SIG-M5 (cell line): ENCODE measurements at places on chromosomes 3 and 15.

DNA sequence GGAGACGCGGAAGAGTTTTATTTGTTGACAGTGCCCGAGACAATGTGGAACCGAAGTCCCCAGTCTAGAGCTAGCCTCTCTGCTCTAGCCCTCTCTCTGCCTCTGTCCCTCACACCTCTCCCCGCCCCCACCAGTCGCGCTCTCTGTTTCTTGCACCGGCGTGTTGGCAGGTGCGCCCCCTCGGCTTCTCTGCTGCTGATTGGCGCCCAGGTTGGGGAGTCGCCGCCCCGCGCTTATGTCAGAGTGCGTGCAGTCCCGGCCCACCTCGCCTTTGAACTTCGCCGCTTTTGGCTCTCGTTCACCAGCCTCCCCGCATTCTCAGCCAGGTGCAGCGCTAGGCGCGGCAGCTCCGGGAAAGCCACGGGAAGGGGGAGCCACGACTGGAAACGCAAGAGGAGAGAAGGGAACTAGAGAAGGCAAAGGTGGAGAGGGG, at the start of gene SOX14:
TSS of gene SOX14 (plus strand) at position 315 of the 433 bp plus-strand sequence. CDS start 470 bp downstream, outside the sequence.
- DNase-seq: no peak

DNA sequence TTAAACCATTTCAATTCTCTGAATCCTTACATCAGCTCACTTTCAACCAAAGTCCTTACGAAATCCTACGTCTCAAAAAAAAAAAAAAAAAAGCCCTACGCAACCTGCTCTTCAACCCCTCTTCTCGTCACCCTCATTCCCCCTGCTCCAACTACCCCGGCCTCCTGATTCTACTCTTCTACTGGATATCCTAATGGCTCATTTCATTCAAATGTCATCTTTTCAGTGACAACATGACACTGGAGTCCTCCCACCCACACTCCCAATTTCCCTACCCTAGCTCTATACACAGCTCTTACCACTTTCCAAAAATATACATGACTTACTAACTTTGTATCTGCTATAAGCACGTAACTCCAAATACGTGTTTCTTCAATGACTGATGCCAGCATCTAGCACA, 11.5 kb downstream of the UBP1 start:
- no peak for DNase-seq

- DNase-seq: no peak
These were observed 172.7 kb upstream of the CTNNB1 start for GRCh38 chr3:41026394-41027177.

DNA sequence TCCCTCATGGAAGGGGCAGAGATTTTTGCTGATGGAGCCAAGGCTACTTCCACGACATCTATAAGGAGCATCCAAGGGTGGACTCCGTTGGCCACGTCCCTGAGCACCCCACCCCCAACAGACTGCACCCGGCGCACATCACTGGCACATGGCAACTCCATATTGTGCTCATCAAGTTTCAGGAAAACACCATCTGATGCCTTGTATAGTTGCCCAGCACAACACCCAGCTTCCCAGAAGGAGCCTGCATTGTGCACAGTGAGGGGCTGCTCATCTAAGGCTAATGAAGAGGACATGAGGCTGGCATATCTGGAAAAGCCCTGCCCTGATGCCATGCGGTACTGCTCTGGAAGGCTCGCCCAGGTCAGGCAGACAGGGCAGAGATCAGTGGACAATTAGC, 15.0 kb upstream of the CACNA2D2 start:
- DNase-seq: no peak

DNA sequence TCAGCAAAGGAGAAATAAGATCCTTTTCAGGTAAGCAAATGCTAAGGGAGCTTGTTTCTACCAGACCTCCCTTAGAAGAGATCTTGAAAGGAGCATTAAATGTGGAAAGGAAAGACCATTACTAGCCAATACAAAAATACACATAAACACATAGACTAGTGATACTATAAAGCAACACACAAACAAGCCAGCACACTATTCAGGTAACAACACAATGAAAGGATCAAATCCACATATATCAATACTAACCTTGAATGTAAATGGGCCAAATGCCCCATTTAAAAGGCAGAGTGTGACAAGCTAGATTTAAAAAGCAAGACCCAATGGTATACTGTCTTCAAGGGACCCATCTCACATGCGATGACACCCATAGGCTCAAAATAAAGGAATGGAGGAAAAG, 317.6 kb downstream of the TBL1XR1 start:
- DNase-seq: no peak

GRCh38 chr3:150333477-150333876, 74.6 kb upstream of the TSC22D2 start:
- DNase-seq: no peak

GRCh38 chr3:58776231-58776630, 109.7 kb upstream of the FAM3D start:
- DNase-seq: no peak
